ENCODE measurements at places on chromosomes 6 and 20.

GRCh38 chr20:4266183-4266582, 250.8 kb upstream of the RNF24 start:
- DNase-seq = no peak

- no peak for DNase-seq
Observed at GRCh38 chr6:47897247-47897646, 115.4 kb downstream of the OPN5 start.

DNA sequence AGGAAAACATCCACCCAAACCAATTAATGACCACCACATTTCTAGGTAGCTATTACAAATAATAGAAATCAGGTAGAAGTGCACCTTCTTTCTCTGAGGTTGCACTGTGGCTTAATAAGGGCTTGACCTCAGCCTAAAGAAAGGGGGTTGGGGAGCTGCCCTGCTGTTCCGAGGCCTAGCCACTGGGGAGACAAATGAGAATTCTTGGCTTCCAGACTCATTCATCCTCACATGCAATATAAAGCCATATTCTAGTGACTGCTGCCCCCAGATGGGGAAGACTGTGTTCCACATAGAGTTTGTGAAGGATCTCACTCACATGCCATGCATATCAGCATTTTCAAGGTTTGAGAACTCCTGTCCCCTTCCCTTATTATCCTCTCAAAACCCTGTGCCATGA, 22.9 kb downstream of the SAYSD1 start:
- DNase-seq = no peak

GRCh38 chr6:34445313-34445860, 19.5 kb upstream of the RPS10 start:
- DNase-seq = no peak

- DNase-seq = no peak
Observed at GRCh38 chr6:109336221-109336961, 45.9 kb downstream of the CD164 start.

DNA sequence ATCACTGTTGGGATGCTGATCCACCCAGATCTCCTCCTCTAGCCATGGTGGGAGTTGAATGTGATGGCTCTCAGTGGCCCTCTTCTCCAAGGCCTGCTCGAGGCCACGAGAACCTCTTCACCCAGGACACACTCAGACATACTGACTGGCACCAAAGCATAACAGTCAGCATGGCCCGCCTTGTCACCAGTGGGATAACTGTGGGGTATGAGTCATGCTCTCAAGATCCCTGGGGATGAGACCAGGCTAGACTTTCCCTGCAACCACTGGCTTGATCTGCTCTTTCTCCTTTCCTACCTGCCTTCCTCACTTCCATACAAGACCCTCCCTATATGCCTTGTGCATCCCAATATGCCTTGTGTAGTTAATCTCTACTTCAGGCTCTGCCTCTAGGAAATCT, 66.8 kb downstream of the RIN2 start:
- DNase-seq = no peak

Measured in H9 (cell line).